Activated CD8-positive, alpha-beta memory T cell treated with anti-CD3 and anti-CD28 coated beads for 4 hours (primary cell): ENCODE measurements at places on chromosomes 6 and 20.

GRCh38 chr6:165634101-165634880, 28.8 kb downstream of the PDE10A start:
- no peak for DNase-seq

DNA sequence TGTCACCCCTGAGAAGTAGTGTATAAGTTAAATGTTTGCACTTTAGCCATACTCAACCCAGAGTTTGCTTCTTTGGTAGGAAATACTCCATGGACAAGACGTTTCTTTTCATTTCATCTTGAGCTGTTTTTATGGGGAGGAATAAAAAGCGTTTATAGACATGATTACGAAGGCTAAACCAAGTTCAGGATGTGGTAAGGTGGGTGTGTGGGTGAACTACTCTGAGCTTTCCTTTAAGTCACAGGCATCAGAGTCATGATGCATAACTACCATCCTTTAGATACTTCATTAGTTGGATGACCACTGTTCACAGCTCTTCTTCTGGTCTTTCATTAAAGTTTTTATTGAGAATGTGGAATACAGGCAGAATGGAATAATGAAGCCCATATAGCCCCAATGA, 48.9 kb downstream of the EBF4 start:
- DNase-seq = no peak

DNA sequence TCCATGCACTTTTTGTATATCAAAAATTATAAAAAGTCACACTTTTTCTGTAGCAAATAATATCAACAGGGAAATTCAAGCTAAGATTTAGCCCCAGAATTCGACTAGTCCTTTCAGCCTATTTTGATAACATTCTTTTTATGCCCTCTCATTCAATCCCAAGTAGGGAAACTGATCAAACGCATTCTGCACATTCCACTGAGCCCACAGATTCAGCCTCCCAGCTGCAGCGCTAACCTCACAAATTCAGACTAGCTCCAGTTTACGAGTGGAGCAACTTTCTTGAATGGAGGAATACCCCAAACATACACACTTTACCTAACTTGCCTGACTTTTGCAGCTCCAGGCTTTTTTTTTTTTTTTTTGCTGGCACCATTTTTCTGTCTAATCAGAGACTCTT, 70.3 kb upstream of the HEY2 start:
- no peak for DNase-seq

DNA sequence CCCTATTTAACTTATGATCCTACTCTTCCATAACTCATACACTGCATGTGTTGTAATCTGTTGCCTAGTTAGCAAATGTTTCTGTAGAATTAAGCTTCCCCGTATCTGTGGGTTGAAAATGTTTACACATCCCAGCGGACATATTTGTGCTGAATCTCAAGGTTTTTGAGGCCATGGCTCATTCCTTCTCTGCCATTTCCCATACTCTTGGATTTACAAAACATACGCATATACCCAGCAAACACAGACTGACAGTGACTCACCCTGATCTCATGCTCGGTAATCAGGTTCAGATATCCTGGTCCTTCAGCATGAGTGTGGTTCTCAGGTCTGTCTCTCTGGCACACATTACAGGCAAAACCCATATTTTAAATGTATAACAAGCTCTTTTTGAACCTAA, 58.7 kb downstream of the AGPAT4 start:
- DNase-seq = no peak

DNA sequence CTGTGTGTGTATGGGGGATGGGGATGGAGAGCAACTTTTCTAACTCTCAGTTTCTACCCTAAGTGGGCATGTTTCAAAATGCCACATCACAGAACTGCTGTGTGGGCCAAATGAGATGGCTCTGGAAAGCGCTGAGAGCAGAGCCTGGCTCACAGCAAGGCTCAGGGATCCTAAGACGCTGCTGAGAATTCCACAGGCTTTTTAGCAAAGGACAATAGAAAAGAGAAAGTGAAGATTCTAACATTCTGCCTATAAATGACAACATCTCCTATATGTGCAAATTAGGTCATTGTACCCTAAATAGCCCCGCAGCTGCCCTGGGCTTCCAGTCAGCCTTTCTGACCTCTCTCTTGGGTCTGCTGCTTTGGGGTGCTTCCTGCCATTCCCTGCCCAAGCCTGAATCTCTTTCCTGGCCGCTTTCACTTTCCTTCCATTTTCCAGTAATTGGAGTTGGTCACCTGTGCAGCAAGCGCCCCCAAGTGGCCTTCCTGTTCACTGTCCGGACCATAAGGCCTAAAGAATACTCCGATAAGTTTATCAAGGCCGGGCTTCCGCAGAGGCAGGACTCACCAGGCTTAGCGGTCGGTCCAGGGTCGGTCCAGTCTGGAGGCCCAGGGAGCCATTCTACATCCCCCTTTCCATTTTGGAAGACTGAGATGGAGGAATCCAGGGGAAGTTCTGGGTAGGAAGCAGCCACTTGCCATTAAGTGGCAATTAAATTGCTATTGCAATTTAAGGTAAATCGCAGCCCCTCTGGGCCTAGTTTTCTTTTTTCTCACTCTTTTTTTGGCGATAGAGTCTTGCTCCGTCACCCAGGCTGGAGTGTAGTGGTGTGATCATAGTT, 6.7 kb upstream of the DDR1 start:
- DNase-seq = peak; percentile 63

DNA sequence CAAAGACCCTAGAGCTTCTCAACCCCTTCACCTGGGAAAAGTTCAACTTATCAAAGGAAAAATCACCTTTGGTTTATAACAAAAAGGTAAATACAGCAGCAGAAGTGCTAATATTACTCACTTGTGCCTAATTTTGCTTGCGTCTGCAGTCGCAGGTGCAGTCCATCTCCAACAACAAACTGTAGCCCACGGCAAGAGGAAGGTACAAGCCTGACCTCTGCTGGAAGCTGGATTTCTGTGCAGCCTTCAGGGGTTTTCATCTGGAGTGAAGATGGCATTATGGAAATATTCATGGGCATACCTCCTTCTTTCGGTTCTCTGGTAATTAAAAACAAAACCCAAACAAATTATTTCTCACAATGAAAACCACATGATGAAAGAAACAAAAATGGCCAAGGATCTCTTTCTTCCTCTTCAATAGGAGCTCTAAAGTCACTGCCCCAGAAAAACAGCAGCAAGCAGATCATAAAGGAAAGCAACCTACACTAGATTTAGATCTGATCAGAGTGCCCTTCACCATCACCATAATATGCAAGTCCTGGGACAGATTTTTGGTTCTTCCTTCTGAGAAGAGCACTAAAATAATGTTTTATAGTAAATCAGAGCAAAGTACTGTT, 7.8 kb downstream of the UBE3D start:
- DNase-seq = no peak

GRCh38 chr6:46816626-46817025, 23.4 kb downstream of the MEP1A start:
- DNase-seq = no peak

DNA sequence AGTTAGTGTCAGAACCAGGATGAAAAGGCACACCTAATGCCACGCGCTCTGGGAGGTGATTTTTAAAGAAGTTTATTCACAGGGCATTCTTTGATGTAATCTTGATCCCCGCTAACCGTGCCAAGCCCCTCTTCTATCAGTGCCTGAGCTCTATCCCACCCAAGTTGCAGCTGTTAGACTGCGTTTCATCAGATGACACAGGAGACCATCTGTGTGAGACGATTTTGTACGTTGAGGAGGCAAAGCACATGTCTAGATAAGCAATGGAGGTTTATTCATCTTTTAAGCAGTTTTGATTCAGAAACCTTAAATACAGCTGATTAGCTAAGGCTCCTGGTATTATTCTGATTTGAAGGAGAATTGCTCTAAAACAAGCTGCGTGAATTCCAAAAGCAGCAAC, 18.6 kb downstream of the RNASET2 start:
- no peak for DNase-seq

- DNase-seq = no peak
These were observed 19.5 kb upstream of the SIRT5 start for GRCh38 chr6:13554929-13555333.

GRCh38 chr6:97919631-97920030, 636.6 kb upstream of the MMS22L start:
- DNase-seq = no peak

- DNase-seq = no peak
These were observed 20.2 kb downstream of the GMEB2 start for GRCh38 chr20:63606686-63607085.

DNA sequence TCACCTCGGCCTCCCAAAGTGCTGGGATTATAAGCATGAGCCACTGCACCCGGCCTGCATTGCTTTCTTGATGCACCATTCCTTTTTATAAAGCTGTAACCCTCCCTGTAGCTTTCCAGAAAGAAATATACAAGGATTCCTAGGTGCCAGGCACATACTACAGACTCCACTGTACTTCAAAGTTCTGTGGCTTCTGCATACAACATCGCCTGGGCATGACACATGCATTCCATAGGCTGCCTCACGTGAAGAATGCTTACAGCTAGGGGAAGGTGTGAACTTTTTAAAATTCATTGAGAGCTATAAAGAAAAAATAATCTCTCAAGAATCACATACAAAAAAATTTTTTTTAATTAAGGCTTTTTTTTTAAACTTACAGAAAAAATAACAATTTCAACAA, 50.2 kb downstream of the TRAM2 start:
- no peak for DNase-seq

DNA sequence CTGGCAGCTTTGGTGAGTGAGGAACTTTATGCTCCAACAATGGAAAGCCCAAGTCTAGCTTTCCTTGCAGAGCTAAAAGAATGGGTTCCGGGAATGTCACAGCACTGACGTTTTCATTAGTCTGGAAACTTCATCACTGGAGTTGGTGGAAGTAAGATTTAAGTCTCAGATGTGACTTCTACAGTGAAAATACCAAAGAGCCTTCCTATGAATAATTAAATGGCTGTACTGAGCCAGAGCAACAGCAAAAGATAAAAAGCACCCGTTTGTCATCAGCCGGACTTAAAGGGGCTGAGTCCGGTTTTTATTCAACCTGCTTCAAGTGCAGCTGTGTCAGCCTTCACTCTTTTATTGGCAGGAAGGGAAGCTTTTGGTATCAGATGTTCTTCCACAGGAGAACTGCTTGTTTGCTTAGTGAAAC, 46.5 kb upstream of the SHLD1 start:
- DNase-seq = no peak

GRCh38 chr6:116387374-116387773, 16.6 kb downstream of the DSE start:
- DNase-seq = no peak

DNA sequence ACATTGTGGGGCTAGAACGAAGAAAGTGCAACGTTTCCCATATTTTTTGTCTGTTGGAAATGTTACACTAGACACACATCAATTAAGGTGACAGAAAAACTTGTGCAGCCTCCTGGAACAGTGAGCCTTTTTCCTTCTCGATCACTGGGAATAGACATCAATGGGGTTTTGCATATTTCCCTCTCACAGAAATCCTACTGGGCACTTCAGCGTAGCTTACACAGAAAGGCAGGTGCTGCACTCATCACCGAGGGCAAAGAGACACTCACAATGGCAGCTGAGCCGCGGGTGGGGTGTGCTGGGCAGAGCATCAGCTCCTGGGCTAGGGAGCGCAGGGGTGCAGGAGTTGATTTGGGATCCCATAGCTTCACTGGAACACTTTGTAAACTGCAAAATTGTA, 64.5 kb downstream of the THBS2 start:
- DNase-seq = no peak
